Natural killer cell (primary cell): ENCODE measurements at places on chromosomes 12 and 14. TPM values are rescaled to one million over a fixed set of nuclear protein-coding genes. Genes with fewer than 3 reads are reported as not detected.

SLC5A8 gene
- not detected for total RNA-seq

PPTC7 gene
- 48.0 TPM for total RNA-seq

DNA sequence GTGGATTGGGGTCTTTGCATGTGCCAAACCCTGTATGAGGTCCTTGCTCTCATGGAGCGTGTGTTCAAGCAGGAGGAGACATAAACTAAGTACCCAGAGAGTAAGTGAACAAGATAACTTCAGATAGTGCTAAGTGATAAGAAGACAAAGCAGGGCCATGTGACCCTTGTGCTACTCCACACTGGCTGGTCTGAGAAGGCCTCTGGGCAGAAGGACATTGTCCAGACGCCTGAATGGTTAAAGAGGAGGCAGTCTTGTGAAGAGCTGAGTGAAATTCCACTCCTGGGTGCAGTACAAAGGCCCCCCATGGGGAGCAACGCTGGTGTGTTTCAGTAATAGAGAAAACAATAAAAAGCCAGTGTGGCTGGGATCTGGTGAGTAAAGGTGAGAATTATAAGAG lies 93.3 kb upstream of the RIC8B start:
- H3K4me1 ChIP-seq = no peaks in the 10 kb centered on the region
- no peak for DNase-seq
- H3K27ac ChIP-seq = no peak overlapping the region
- no peak overlapping the region for H3K4me3 ChIP-seq

- H3K27me3 ChIP-seq = no peaks in the 10 kb centered on the region
- H3K4me1 ChIP-seq = no peaks in the 10 kb centered on the region
- no peak overlapping the region for H3K4me3 ChIP-seq
- no peaks in the 10 kb centered on the region for H3K36me3 ChIP-seq
- no peak for DNase-seq
- H3K27ac ChIP-seq = no peak overlapping the region
These were observed 144.6 kb upstream of the MYL2 start for GRCh38 chr12:111064982-111065381.

DNA sequence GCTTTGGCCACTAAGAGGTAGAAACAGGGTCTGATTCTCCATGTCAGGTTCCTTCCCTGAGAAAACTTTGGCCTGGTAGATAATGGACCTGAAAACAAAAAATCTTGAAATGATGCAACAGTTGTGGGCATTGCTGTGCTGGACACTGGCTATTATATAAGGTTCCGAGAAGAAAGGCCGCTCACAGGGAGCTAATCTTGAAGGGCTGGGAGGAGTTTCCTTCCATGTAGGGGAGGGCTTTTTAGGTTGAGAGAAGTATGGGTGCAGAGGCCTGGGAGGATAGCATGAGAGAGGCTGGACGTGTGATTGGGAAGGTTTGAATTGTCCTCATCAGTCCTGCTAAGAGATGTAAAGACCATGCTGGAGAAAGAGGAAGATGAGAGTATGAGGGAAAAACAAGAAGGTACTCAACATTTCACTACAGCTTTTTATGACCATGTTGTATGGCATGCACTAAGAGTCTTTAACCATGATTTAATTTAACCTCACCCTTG lies 11.6 kb downstream of the LRRK2 start:
- no peaks in the 10 kb centered on the region for H3K27me3 ChIP-seq
- H3K4me3 ChIP-seq = no peak overlapping the region
- H3K27ac ChIP-seq = no peak overlapping the region
- H3K4me1 ChIP-seq = no peaks in the 10 kb centered on the region
- no peaks in the 10 kb centered on the region for H3K36me3 ChIP-seq

DNA sequence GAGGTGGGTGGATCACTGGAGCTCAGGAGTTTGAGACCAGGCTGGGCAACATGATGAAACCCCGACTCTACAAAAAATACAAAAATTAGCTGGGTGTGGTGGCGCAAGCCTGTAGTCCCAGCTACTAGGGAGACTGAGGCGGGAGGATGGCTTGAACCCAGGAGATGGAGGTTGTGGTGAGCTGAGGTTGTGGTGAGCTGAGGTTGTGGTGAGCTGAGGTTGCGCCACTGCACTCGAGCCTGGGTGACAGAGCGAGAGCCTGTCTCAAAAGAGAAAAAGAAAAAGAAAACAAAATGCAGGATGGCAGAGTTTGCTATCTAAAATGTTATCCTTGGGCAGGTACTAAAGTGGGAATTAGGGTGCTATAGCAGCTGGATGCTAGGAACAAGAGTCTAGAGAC lies 10.8 kb upstream of the GPRC5A start:
- no peak for DNase-seq
- H3K4me3 ChIP-seq = no peak overlapping the region
- H3K27ac ChIP-seq = no peak overlapping the region

- H3K4me3 ChIP-seq = no peak overlapping the region
- no peaks in the 10 kb centered on the region for H3K27me3 ChIP-seq
- H3K36me3 ChIP-seq = no peaks in the 10 kb centered on the region
These were observed 151.5 kb upstream of the SLC38A2 start for GRCh38 chr12:46523863-46524770.

DNA sequence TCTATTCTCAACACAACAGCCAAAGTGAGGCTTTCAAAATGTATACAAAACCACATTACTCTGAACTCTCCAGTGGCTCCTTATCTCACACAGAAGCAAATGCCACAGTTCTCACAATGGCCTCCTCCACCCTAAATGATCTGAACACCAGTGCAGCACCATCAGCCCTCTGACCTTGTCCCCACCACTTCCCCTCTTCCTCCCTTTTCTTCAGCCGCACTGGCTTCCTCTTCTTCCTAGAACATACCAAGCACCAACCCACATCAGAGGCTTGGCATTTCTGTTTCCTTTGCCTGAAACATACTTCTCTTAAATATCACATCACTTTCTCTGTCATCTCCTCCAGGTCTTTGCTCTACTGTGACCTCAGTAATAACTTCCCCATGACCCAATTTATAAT lies 66.3 kb downstream of the GPR135 start:
- H3K36me3 ChIP-seq = no peaks in the 10 kb centered on the region
- peaks cover 10% of the 10 kb centered on the region for H3K4me1 ChIP-seq
- no peak overlapping the region for H3K4me3 ChIP-seq
- H3K27ac ChIP-seq = peak overlapping the region; percentile 9

DNA sequence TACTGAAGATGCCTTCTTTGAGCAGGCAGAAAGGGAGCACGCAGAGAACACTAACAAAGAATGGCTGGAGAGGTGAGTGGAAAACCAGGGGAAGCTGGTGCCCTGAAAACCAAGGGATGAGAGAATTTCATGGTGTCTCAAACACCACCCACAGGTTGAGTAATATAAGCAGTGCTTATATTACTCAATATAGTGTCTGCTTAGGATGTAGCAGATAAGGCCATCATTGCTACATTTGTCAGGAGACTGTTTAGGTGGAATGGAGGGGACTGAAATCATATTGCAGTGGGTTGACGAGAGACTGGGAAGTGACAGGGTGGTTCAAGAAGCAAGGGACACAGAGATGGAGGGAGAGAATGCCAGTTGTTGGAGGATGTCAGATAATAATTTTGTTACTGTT lies 20.6 kb downstream of the PKP2 start:
- H3K36me3 ChIP-seq = no peaks in the 10 kb centered on the region
- no peak for DNase-seq
- H3K4me1 ChIP-seq = no peaks in the 10 kb centered on the region
- no peak overlapping the region for H3K4me3 ChIP-seq
- H3K27me3 ChIP-seq = no peaks in the 10 kb centered on the region
